Left renal cortex interstitium (tissue), 4 donors: ENCODE measurements at places on chromosomes 5 and 9. TPM values are rescaled to one million over a fixed set of nuclear protein-coding genes. Genes with fewer than 3 reads are reported as not detected.

The MRPS2 gene
- 62.1 TPM for polyA plus RNA-seq

The DMGDH gene
- 13.0 TPM for polyA plus RNA-seq

The FAM200C gene
- 17.9 TPM for polyA plus RNA-seq

DNA sequence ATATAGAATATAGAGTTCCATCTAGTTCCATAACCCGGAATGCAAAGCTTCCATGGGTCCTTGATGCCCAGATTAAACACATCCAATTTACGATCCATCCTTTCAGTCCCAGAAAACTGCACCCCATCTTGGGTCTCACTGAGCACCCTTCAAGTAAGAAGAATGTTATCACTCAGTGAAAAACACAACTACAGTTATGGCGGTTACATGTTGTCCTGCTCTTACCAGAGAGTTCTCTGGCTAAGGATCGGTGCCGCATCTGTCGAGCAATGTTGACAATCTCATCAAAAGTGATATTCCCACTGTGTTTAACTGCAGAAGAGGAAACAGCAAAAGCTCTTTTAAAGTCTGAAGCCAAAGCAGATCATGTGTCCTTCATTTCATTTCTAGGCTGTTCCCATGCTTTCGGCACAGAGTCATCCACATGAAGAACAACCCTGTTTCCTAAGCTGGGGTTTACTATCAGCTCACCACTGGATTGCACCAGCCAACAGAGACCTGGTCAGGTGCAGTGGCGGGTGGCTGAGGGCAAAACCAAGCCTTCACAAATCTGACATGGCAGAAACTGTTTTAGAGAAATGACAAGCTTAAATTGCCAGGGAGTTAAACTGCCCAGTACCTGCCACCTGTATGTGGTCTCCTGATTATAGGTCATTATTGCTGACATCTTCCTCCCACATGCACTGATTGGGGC is 2.9 kb downstream of the RPL12 start:
- DNase-seq: no peak

GRCh38 chr9:27151693-27152404 is 42.8 kb downstream of the TEK start:
- no peak for DNase-seq
